ENCODE measurements at places on chromosomes 12 and 14. TPM values are rescaled to one million over a fixed set of nuclear protein-coding genes. Genes with fewer than 3 reads are reported as not detected.

FAM177A1 gene
- 35.2 TPM for total RNA-seq

XRCC3 gene
- total RNA-seq: 12.6 TPM

DNA sequence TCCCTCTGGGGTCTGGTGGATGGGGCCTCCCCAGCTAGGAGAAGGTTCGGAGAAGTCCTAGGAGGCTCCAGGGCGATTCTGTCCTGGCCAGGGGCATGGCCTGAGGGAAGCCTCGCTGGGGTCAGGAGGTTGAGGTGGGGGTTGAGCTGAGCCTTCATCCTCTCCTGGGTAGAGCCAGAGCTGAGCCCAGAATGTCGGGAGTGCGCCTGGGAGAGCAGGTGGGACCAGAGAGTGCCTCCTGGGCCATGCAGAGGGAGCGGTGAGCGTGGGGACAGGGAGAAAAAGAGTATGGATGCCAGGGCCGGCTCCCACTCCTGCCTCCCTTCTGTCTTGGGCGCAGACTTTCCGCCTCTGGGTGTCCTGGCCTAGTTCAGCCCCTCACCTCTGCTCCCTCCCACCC is 13.1 kb downstream of the RPS6KL1 start:
- no peak for DNase-seq

DNA sequence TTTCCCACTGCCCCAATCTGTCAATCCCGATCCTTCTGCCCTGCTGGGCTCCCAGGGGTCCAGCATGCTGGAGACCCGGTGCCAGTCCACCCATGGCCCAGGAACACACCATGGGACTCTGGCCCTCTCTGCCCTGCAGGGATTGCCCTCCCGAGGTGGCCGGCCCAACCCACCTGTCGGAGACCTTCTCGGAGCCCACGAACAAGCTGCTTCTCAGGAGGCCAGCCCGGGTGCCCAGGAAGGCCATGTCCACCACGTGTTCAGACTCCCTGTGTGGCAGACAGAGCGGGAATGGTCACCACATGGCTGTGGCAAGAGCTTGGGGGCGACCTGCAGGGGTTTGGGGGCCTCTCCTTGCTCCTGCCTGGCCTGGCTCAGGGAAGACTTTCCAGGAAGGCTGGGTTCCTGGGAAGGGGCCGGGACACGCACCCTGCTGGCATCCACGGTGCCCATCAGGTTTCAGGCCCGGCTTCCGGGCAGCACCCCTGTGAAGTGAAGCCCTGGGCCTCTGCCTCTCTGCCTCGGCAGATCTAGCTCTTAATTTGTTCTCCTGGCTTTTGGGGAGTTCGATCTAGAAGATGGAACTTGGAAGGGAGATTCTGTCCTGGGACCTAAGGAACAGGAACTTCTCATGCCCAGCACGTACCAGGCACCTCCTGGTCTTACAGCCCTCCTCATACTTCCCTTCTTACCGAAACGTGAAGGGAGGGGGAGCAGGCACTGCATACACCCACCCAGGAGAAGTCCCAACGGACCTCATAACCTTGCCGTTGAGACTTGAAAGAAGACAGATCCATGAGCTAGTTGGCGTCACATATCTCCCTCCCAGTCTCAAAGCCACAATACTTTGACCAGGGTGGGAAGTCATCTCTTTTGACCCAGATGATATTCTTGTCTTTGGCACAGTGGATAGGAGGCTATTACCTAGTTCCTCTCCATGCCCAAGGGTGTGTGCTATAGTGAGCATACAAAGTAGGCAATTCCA is 26.3 kb downstream of the LRTM2 start:
- DNase-seq: no peak

GRCh38 chr12:12048266-12048665 is 22.5 kb upstream of the BCL2L14 start:
- DNase-seq: no peak

- no peak for DNase-seq
Observed at GRCh38 chr12:126950266-126950665, 1316.7 kb upstream of the TMEM132C start.

ANO2 gene
- total RNA-seq: not detected

- no peak for DNase-seq
Observed at GRCh38 chr14:86646696-86647690, 1117.0 kb downstream of the FLRT2 start.

INSM2 gene
- not detected for total RNA-seq

DNA sequence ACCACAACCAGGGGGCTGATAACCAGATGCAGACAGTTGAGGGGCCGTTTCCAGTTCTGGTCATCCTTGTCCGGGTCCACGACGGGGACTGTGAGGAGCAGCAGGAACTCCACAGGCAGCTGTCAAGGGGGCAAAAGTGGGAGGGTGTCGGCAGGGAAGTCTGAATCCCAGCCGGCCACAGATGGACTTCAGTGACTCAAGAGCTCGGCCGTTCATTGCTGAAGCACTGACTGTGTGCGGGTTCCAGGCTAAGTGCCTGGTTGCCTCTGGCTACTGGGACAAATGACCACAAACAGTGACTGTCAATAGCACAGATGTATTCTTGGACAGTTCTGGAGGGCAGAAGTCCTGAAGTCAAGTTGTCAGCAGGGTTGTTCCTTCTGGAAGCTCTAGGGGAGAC is 19.6 kb downstream of the SLC8B1 start:
- no peak for DNase-seq

LMO3 gene
- total RNA-seq: not detected

RASAL1 gene
- total RNA-seq: 0.58 TPM

DNA sequence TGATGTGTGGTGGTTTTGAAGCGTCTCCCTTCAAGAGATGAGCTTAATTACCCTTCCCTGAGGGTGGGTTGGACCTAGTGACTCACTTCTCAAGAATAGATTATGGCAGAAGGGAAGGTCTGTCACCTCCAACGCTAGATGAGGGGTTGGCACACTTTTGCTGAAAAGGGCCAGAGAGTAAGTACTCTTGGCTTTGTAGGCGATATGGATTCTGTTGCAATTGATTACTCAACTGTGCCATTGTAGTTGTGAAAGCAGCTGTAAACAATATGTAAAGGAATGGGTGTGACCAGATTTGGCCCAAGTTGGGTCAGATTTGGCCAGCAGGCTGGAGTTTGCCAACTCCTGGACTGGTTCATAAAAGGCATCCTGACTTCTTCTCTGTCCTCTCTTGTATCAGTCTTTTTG is 53.3 kb downstream of the SMIM41 start:
- no peak for DNase-seq

DNA sequence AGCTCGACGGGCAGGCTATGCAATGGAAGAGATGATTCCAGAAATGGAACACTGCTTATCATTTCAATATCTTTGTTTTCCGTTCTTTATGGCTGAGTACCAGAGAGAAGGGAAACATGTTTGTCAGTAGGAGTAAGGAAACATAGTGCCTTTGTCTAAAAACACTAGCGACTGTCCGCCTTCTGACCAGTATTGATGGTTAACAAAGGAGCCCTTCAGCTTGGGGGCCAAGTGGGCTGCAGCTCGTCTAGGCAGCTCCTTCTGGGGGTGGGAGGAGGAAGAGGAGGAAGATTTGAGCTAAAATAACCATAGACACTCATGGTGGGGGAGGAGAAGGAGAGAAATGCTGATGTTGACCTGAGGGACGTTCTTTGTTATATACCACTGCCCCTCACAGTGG is 15.0 kb downstream of the COQ5 start:
- DNase-seq: no peak

DNA sequence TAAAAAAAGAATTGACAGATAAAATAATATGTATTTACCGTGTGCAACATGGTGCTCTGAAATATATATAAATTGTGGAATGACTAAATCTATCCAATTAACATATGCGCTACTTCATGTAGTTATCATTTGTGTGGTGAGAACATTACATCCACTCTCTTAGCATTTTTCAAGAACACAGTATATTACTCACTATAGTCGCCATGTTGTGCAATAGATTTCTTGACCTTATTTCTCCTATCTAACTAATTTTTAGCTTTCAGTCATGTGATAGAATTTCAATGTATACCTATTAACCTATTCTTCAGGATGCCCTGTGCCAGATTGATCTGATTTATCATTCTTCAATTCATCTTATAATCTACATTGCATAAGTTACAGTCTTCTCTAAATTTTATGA is 178.6 kb downstream of the BCAT1 start:
- no peak for DNase-seq

- no peak for DNase-seq
Observed at GRCh38 chr12:90173499-90174197, 465.0 kb upstream of the ATP2B1 start.

COX8C gene
- total RNA-seq: not detected

TRIM9 gene
- total RNA-seq: 0.44 TPM

TMCC3 gene
- total RNA-seq: 0.23 TPM

KRT2 gene
- total RNA-seq: 0.39 TPM

Data from CD4-positive, alpha-beta memory T cell (primary cell).